ENCODE measurements at places on chromosomes 3 and 15.

DNA sequence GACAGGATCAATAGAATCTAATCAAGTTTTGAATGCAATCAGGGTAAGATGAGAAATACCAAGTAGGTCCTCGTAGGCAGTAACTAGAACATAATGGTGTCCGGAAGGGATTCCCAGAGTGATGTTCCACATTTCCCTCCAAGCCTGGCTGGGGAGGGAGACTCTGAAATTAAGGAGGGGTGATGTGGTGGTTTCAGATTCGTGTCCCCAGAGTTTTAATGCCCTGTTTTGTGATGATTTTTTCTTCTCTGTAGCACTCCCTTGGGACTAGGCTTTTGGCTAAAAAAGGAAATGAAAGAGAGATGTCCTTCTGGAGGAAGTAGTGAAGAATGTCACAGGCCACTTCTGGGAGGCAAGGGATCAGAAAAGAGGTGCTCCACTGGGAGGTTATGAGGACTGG lies 108.3 kb upstream of the CACNA2D3 start:
- no peak overlapping the region for H3K4me3 ChIP-seq
- H3K27ac ChIP-seq: no peak overlapping the region
- no peaks in the 10 kb centered on the region for H3K27me3 ChIP-seq
- no peaks in the 10 kb centered on the region for H3K4me1 ChIP-seq

DNA sequence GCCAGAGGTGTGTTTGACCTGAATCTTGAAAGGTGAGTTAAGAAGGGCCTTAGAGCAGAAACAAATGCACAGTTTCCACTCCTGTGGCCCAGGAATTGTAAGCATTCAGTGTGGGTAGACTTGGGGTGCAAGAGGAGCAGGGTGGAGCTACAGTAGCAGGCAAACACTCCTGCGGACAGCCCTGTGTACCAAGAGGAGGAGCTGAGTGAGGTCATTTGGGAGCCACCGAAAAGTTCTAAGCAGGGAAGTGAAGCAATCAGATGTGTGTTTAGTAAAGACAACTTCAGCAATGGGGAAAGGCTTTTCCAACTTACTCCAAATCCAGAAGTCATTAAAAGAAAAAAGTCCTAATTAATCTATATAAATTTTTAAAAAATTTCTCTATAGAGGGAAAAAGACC lies 99.3 kb downstream of the ARHGEF26 start:
- DNase-seq: no peak
- no peak overlapping the region for H3K27ac ChIP-seq
- H3K4me1 ChIP-seq: no peaks in the 10 kb centered on the region
- no peak overlapping the region for H3K4me3 ChIP-seq

- no peak overlapping the region for H3K4me3 ChIP-seq
- peaks cover 5% of the 10 kb centered on the region for H3K4me1 ChIP-seq
- no peak for DNase-seq
- peaks cover 3% of the 10 kb centered on the region for H3K27me3 ChIP-seq
- H3K27ac ChIP-seq: no peak overlapping the region
Measured at GRCh38 chr3:126680667-126681055, 23.4 kb upstream of the CHCHD6 start.

DNA sequence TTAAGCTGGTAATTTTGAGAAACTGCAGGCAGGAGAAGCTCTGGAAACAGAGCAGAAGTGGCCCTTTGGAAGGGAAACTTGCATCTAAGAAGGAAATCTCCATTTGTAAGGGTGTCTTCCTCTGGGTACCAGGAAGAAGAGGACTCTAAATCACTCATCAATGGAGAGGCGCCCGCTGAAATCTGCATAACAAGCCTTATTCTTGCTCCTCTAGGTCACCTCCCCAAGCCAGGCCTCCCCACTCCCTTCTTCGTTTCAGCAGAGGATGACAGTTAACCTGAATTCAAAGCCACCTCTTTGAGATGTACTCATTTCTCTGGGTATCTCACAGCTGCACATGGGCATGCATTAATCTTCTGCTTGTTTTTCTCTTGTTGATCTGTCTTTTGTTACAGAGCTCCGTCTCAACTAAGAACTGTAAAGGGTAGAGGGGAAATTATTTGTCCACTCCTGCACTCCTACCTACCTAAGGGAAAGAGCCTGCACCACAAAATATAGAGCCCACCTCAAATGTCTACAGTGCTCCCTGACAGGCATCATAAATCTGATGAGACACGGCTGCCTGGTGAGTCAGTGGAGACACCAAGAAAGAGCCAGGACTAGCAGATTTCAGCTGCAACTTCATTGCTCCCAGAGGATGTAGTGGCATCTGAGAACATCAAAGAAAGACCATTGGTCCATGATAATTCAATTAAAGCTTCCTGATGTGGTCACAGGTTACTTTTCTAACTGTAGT lies 51.5 kb downstream of the GABRB3 start:
- no peak overlapping the region for H3K27ac ChIP-seq
- H3K4me1 ChIP-seq: no peaks in the 10 kb centered on the region
- no peak for DNase-seq
- H3K27me3 ChIP-seq: no peaks in the 10 kb centered on the region
- no peak overlapping the region for H3K4me3 ChIP-seq

GRCh38 chr3:172676196-172676922 lies 34.5 kb downstream of the NCEH1 start:
- DNase-seq: no peak
- H3K27ac ChIP-seq: no peak overlapping the region
- H3K4me1 ChIP-seq: peaks cover 2% of the 10 kb centered on the region
- peaks cover 2% of the 10 kb centered on the region for H3K36me3 ChIP-seq

- H3K27me3 ChIP-seq: no peaks in the 10 kb centered on the region
- no peak overlapping the region for H3K27ac ChIP-seq
- DNase-seq: no peak
- H3K4me1 ChIP-seq: no peaks in the 10 kb centered on the region
Measured at GRCh38 chr3:139128803-139129202, 84.1 kb upstream of the PRR23C start.

DNA sequence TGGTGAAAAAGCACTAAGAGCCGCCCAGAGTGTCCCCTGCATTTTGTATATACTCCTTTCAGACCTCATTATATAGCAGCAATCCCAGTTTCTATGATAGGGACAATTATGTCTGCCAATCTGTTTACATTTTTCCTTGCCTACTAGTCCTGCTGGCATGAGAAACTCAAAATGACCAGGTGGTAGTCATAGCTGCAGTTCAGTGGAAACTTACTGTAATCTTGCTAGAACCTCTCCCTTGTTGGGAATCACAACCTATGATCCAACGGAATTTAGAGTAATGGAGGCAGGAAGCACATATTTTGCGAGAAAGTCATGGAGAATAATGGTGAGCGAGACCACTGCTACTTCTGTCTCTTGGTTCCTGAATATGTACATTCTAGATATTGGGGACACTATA lies 28.6 kb upstream of the MINAR1 start:
- H3K4me3 ChIP-seq: no peak overlapping the region
- H3K36me3 ChIP-seq: no peaks in the 10 kb centered on the region
- H3K27ac ChIP-seq: no peak overlapping the region
- H3K4me1 ChIP-seq: no peaks in the 10 kb centered on the region
- DNase-seq: no peak

GRCh38 chr3:115254492-115255196 lies 107.6 kb upstream of the ZBTB20 start:
- no peak for DNase-seq
- no peaks in the 10 kb centered on the region for H3K27me3 ChIP-seq
- no peak overlapping the region for H3K27ac ChIP-seq
- no peak overlapping the region for H3K4me3 ChIP-seq

DNA sequence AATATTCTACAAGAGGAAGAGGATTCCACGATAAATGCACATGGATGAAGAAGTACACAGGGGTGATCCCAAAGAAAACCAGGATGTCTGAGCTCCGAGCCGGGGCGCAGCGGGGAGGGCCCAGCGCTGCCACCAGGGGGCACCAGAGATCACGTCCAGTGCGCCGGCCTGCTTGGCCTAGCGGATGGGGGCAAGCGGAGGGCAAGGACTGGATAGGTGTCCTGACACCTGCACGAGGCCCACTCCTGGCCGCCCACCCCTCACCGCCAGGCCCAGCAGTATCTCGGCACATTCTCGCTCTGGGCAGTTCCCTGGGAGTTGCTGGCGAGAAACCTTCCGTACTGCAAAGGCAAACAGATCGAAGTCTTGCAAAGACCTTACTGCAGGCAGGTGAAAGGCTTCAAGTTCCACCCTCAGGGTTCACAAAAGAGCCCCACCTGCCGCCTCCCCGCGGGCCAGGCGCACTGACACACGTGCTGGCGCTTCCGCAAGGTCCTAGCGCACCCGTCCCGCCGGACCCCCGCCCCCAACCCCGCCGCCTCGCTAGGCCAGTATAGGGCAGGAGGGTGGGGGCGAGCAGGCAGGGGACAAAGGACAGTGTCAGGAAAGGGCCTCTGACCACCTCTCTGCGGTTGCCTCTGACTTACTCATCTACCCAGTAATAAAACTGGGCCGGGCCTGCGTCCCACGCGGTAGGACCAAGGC lies 3.3 kb downstream of the ANKRD63 start:
- H3K27ac ChIP-seq: no peak overlapping the region
- H3K4me3 ChIP-seq: no peak overlapping the region
- peak; percentile 69 for DNase-seq
- peaks cover 6% of the 10 kb centered on the region for H3K4me1 ChIP-seq
- peaks cover 52% of the 10 kb centered on the region for H3K27me3 ChIP-seq
- H3K36me3 ChIP-seq: no peaks in the 10 kb centered on the region

- H3K4me3 ChIP-seq: no peak overlapping the region
- peaks cover 11% of the 10 kb centered on the region for H3K4me1 ChIP-seq
- H3K27ac ChIP-seq: no peak overlapping the region
- H3K36me3 ChIP-seq: no peaks in the 10 kb centered on the region
Measured at GRCh38 chr3:195168009-195168762, 102.8 kb downstream of the XXYLT1 start.

GRCh38 chr15:97528238-97528637 lies 432.3 kb upstream of the ARRDC4 start:
- no peaks in the 10 kb centered on the region for H3K4me1 ChIP-seq
- H3K4me3 ChIP-seq: no peak overlapping the region
- H3K36me3 ChIP-seq: no peaks in the 10 kb centered on the region
- H3K27ac ChIP-seq: no peak overlapping the region
- DNase-seq: no peak

DNA sequence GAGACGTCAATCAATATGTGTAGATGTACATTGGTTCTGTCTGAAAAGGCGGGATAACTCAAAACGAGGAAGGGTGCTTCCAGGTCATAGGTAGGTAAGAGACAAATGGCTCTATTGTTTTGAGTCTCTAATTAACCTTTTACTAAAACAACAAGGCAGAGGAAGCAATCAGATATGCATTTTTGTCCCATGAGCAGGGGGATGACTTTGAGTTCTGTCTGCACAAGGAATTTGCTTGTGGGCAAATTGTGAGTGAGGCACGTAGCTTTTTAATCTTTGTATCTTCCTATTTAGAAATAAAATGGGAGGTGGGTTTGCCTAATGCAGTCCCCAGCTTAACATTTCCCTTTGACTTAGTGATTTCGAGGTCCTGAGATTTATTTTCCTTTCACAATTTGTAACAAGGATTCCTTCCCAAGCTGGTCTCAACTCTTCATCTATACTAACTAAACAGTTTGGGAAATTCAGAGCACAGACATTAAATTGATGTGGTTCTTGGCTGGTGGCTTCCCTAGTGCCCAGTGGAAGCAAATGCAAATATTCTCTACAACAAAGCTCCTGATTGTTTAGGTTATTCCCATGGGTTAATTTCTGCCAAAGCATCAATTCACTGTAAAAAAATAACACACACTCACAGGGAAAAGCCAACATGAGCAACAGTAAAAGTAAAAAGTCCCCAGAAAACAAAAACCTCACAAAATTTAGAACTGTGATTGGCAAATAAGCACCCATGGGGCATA lies 738.8 kb upstream of the SGO1 start:
- no peaks in the 10 kb centered on the region for H3K27me3 ChIP-seq
- no peaks in the 10 kb centered on the region for H3K36me3 ChIP-seq
- H3K4me3 ChIP-seq: no peak overlapping the region

GRCh38 chr3:152400887-152401286 lies 132.2 kb downstream of the MBNL1 start:
- no peak for DNase-seq
- peaks cover 59% of the 10 kb centered on the region for H3K36me3 ChIP-seq
- no peaks in the 10 kb centered on the region for H3K27me3 ChIP-seq
- H3K4me3 ChIP-seq: no peak overlapping the region
- H3K27ac ChIP-seq: no peak overlapping the region

DNA sequence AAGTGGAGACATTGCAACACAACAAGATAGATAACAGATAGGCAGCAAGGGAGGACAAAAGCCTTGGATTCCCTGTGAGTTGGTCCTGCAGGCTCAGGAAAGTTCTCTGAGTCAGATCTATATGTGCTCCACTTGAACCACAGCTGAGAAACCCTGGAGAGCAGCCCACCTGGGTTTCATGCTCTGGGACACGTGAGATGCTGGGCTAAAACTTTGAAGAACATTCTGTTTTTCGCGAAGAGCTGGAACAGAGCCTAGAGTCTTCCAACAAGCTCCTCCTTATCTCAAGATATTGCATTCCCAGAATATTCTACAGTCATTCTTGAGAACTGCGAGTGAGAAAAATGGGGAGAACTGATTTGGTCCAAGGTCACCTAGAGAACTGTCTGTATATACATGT lies 583.0 kb upstream of the ROBO1 start:
- H3K36me3 ChIP-seq: no peaks in the 10 kb centered on the region
- no peak overlapping the region for H3K27ac ChIP-seq
- no peaks in the 10 kb centered on the region for H3K27me3 ChIP-seq
- H3K4me1 ChIP-seq: no peaks in the 10 kb centered on the region
- H3K4me3 ChIP-seq: no peak overlapping the region

- H3K4me3 ChIP-seq: no peak overlapping the region
- H3K4me1 ChIP-seq: peaks cover 9% of the 10 kb centered on the region
- no peak overlapping the region for H3K27ac ChIP-seq
- DNase-seq: no peak
Measured at GRCh38 chr15:66847565-66847991, 145.5 kb downstream of the SMAD6 start.

DNA sequence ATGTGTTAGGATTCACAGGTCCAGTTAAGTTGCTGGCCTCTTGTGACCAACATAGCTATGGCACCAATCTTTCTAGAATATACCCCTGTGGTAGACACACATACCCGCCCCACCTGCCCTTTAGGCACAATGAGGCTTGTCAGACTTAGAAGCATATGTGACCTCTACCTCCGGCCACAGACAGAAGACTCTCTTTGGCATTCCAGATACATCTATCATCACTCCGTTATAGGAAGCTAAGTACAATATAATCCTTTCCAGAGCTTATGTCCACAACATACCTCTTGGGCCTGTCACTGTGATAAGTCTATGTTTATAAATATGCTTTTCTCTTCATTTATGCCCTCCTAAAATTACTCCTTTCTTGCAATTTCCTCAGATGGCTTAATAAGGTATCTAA lies 39.8 kb downstream of the CD47 start:
- H3K27ac ChIP-seq: no peak overlapping the region
- peaks cover 81% of the 10 kb centered on the region for H3K36me3 ChIP-seq
- H3K4me3 ChIP-seq: no peak overlapping the region
- no peaks in the 10 kb centered on the region for H3K27me3 ChIP-seq
- no peak for DNase-seq

DNA sequence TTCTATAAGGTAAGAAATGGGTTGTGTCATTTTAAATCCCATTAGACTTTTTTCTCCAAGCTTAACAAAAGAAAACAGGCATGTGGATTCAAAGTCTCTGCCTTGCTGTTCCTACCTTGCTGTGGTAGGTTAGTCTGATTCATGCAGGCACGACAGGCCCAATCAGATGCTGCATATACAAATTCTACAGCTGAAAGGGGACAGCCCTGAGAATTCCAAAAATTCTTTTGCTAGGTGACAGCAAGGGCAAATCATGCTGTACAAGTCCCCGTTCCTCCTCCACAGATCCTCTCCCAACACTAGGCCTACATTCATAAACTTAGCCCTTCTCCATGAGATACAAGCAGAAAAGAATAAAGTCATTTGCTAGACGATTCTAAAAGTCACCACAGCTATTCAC lies 161.2 kb upstream of the THBS1 start:
- H3K27me3 ChIP-seq: peaks cover 9% of the 10 kb centered on the region
- DNase-seq: no peak
- H3K4me3 ChIP-seq: no peak overlapping the region
- H3K36me3 ChIP-seq: no peaks in the 10 kb centered on the region

Data from activated CD4-positive, alpha-beta T cell treated with anti-CD3 and anti-CD28 coated beads, Interleukin-2, amount 10 ng/mL, durations not matched to agents 7 days and 5 days (primary cell).